Glomerular endothelial cell (primary cell): ENCODE measurements at places on chromosomes 16 and 17. TPM values are rescaled to one million over a fixed set of nuclear protein-coding genes. Genes with fewer than 3 reads are reported as not detected.

DNA sequence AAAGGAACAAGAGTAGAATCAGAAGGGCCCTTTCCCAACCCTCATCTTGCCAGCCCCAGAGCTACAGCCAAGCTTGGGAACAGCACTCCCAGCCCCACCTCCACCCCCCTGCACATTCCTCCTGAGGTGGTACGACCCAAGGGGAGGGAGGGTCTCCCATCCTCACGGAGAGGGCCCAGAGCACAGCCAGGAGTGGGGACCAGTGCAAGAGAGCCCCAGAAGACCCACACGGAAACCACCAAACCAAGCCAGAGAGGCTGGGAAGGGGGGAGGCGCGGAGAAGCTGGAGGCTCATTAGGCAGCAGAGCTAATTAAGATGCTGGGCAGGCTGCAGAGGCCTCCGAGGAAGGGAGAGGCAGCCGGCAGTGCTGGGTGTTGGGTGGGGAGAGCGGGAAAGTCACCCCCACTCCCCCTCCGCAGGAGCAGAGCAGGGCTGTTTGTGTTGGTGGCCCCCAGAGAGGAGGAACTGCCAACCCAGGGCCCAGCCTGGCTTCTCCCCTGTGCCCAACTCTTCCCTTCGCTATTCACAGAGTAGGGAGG is 2.4 kb downstream of the CACNB1 start:
- DNase-seq = no peak

DNA sequence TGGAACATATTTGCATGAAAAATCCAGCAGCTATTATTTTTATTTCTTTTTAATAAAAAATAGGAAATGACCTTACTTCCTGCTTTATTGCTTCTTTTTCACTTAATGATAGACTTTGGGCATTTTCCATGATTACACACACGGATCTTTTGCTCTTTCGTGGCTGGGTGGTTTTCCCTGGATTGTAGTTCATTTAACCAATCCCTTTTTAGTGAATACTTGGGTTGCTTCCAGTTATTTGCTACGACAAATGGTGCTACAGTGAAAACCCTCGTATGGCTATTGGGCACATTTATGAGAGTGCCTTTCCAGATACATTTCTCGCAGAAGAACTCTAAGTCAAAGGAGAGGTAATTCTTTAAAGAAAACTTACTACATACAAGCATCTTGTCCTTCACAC is 38.6 kb downstream of the FOXL1 start:
- no peak for DNase-seq

GRCh38 chr16:49121636-49122035 is 160.0 kb downstream of the CBLN1 start:
- no peak for DNase-seq

Gene MYL11
- total RNA-seq = not detected in 2 replicates

Gene TMIGD1
- total RNA-seq = not detected in 2 replicates

Gene CCL15
- total RNA-seq = not detected in 2 replicates
